ENCODE measurements at places on chromosomes 13 and 19.

GRCh38 chr13:112532837-112533745 lies 54.9 kb downstream of the TUBGCP3 start:
- no peak for DNase-seq

DNA sequence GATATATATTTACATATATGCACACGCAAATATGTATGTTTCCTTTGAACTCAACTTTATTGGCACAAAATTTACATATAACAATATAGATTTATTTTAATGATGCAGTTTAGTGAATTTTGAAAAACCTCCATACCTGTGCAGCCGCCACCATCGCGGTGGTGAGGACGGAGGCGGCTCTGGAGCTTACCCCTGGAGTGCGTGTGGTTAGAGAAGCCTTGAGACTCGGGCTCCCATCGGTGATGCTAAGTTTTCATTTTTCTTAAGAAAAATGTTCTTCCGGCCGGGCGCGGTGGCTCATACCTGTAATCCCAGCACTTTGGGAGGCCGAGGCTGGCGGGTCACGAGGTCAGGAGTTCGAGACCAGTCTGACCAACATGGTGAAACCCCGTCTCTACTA lies 31.8 kb downstream of the GJA3 start:
- no peak for DNase-seq

DNA sequence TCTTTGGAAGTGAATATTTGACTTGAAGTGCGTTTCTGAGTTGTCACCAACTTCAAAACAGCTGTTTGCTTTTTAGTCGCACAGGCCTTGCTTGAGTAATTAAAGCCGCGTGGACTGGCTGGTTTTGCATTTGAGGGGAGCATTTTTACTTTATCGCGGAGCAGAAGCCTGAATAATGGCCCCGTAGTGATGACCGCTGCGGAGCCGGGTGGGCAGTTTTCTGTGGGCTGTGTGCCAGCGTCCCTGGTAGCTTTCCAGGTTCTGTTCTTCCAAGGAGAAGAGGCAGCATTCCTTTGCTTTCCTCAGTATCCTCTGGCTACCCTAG lies 1.1 kb downstream of the NAA16 start:
- no peak for DNase-seq

GRCh38 chr19:7868326-7868670 lies 5.9 kb downstream of the PRR36 start:
- no peak for DNase-seq

DNA sequence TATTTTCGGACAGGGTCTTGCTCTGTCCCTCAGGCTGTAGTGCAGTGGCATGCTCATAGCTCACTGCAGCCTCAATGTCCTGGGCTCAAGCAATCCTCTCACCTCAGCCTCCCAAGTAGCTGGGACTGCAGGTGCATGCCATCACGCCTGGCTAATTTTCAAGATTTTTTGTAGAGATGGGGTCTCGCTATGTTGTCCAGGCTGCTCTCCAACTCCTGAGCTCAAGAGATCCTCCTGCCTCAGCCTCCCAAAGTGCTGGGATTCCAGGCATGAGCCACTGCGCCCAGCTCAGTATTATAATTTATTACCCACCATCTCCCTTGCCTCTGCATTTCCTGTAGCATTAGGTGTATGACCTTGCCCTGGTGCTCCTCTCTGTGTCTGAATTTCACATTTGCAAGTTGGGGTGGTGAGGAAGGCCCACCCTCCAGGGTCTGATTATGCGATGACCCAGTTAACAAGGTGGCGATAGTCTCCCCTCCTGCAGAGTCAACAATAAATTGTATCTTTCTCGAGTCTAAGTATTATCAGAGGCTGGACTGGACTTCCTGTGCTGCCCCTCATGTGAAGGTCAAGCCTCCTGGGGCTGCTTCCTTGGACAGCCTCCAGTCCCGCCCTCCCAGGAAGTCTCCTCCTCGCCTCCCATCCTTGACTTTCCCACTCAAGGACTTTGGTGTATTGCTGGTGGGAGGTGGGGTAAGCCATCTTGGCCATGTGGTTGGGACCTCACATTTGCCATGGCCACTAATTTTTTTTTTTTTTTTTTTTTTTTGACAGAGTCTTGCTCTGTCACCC lies 1.5 kb upstream of the TUBB4A start:
- no peak for DNase-seq

DNA sequence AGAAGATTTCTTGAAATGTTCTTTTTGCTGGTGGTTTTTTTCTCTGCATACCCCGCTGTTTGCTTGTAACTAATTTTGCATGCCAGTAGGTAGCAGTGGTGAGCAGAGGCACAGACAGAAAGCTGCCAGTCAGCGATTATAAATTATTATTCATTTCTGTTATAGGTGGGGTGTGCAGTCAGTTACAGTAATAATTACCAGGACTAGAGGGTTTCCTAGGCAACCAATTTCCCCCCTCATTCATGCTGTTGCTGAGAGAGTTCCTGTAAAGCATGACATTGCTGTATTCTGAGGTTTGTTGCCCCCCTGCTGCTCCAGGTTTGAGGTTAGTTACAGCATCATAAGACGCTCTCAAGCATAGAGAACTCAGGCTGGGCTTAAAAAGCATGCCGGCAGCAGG lies 104.5 kb downstream of the URI1 start:
- DNase-seq: peak; percentile 5

GRCh38 chr13:48188601-48189000 lies 44.4 kb upstream of the ITM2B start:
- DNase-seq: no peak
